ENCODE measurements at places on chromosomes 3 and 15.

DNA sequence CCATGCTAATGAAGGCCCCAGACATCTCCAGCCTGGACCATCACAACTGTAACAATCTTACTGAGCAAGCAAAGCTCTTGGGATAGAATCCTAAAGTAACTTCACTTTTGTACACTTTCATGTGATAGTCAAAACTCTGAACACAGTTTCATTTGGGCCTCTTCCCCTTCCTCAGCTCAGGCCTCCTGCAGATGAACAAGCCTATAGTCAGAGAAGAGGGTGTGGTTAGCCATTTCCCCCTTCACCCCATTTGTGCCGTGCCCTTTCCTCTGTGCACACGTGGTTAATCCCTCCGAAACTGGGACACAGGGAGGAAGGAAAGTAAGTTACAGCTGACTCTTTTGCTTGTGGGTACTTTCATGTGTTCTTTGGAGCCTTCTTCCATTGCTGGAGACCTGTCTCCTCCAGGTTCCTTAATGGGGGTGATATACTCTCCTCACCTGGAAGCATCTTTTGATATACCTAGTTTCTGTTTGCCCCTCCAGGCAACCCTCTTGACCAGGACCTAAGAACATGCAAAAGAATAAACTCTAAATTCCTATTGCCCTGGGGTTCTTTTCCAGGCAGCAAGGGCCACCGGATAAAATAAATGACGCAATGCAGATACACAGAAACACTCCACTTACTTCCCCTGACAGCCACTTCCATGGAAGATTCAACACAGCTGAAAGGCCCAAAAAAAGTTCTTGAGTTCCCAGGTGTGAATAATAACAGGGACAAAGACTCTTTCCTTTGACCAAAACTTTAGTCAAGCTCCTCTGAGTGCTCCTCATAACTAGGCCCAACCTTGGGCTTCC, 29.6 kb upstream of the CSTA start:
- no peak for DNase-seq

GRCh38 chr15:50227076-50227475, 38.5 kb downstream of the HDC start:
- no peak for DNase-seq

- no peak for DNase-seq
Observed at GRCh38 chr3:48285675-48286074, 44.8 kb downstream of the ZNF589 start.

DNA sequence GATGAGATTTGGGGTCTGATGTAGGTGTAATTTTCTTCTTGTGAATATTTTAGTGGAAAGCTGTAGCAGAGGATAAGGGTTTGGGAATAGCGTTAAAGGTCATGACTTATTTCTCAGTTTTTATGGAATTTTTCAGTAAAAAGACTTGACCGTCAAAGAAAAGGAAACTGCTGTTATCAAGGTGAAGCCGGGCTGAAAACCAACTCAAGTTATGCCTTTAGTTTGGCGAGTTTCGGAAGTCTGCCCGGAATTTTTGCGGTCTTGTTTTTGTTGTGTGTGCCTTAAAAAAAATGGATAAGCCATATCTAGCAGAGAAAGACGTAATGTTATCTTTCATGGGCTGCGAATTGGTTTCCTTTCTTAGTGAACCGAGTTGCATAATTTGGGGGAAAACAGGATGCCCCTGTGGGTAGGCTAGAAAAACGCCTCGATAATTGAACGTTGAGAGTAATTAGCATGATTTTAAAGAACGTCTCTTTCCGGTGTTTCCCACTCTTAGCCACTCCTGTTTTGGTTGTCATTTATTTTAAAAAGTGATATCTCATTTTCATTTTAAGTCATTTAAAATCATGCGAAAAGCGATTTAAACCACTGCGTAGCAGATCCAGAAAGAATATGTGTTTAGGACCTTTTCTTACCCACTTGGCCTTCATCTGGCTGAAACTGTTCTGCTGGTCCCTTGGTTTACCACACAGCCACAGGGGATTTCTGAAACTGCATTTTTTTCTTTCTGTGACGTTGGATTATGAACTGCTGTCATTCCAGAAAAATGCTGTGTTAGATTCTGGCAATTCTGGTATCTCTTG, 1.1 kb downstream of the NFKBIZ start:
- DNase-seq, result no peak

- DNase-seq, result no peak
Observed at GRCh38 chr3:115082260-115082659, 64.8 kb downstream of the ZBTB20 start.

- no peak for DNase-seq
Observed at GRCh38 chr3:140092848-140093536, 158.0 kb downstream of the CLSTN2 start.

DNA sequence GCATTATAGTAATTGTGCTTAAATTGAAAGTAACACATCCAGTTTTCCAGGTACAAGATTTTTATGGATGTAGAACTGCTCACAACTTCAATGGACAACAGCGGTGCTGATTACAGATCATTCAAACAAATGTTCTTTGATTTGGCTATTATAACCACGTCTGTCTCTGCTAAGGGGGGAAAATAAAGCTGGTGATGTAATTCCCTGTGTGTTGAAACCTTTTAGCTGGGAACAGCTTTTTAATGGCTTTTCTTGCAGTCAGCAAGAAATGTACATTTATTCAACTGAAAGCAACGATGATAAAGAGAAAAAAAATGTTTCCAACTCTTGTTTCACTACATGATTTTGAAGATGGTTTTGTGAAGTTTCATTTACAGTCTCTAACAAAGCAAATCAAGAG, 431.9 kb upstream of the AGTR1 start:
- DNase-seq, result no peak

- DNase-seq, result no peak
Observed at GRCh38 chr3:177196008-177196455, 1.2 kb downstream of the TBL1XR1 start.

Measured in mucosa of descending colon (tissue), 3 donors.